ENCODE measurements at places on chromosomes 6 and 20.
A peak's percentile ranks its signal among the peaks of the same experiment; 100 is the strongest.

DNA sequence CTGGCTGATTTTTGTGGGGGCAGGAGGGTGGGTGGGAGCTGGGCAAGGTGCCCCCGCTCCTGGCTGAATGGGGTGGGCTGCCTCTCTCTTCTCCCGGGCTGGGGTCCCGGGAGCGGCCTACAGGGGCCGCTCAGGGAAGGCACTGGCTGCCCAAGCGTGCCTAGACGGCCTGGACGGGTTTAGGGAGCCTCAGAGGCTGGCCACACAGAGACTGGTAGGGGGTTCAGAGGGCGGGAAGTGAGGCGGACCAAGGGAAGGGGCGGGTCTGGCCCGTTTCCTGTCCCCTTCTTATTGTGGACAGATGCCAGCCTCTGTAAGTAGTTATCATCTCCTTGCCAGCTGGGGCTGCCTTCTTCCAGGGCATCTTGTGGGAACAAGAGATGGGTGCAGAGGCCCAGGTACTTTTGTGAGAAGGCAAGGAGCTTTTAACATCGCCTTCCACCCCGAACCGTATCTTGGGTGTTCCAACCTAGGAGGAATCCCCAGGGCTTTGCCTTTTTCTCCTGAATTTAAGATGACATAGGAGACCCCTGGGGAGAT is 437 bp downstream of the CD40 start:
- peaks cover 4% of the 10 kb centered on the region for H3K36me3 ChIP-seq
- H3K27ac ChIP-seq: peak overlapping the region; percentile 93
- peaks cover 9% of the 10 kb centered on the region for H3K4me1 ChIP-seq
- no peak for DNase-seq
- H3K4me3 ChIP-seq: peak overlapping the region; percentile 91

DNA sequence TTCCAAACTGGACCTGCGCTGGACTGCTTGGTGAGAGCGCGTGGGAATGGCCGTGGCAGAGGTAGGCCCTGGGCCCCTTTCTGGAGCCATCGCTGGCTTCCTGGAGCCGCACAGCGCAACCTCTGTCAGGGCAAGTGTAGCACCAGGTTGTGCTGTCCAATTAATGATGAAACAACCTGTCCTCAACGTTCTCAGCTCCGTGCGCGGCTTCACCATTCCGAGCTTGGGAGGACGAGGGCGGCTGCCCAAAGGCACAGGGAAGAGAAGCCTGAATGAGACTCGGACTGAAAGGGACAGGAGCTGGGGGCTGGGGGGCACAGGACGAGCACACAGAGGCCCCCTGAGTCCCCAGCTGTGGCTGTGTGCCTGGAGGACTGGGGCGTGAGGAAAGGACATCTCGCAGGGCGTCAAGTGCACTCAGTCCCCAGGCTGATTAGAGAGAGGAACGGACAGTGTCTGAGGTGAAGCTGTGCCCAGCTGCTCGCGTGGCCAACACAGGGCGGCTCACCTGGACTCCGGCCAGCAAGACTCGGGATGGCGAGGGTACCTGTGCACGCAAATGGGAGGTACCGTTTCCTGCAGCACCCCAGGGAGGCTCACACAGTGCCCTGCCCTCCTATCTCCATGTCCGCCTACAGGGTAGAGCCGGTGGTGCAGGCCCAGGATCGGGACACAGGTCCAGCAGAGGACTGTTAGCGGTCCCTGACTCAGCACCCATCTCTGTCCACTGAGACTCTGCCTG is 403.3 kb downstream of the TAF4 start:
- no peaks in the 10 kb centered on the region for H3K27me3 ChIP-seq
- no peak for DNase-seq
- H3K36me3 ChIP-seq: no peaks in the 10 kb centered on the region
- no peak overlapping the region for H3K27ac ChIP-seq

- H3K27ac ChIP-seq: no peak overlapping the region
- peaks cover 14% of the 10 kb centered on the region for H3K27me3 ChIP-seq
- no peak for DNase-seq
- H3K4me3 ChIP-seq: no peak overlapping the region
- H3K4me1 ChIP-seq: no peaks in the 10 kb centered on the region
- H3K36me3 ChIP-seq: peaks cover 2% of the 10 kb centered on the region
Measured at GRCh38 chr6:4714961-4715501, 61.2 kb upstream of the CDYL start.

DNA sequence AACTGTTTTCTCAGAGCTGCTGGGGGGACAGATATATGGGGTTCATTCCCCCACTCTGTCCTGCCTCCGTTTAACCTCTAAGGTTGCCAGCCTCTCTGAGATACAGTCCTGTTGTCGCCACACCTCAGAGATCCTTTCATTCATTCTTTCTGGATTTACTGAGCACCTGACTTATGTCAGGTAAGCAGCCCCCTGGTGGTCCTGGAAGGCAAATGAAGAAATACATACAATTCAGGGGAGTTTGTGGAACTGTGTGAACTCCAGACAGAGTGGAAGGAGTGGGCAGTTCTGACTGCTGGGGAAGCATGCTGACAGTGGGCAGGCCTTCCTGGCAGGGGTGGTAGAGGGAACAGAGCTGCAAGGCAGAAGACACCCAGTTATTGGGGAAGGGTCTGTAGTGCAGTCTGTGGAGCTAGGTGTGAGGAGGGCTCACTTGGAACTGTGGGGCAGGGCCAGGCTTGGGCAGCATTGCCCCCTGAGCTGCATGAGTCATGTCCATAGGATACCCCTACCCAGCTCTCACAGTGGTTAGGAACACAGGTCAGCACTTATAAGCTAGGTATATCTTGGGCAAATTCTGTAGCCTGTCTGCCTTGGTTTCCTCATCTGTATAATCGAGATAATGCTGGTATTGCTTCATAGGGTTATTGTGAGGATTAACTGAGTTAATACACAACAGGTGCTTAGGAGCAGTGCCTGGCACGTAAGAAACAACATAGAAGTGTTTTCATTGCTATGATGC is 12.8 kb upstream of the SGK2 start:
- peaks cover 3% of the 10 kb centered on the region for H3K36me3 ChIP-seq
- H3K27me3 ChIP-seq: no peaks in the 10 kb centered on the region
- DNase-seq: no peak
- no peak overlapping the region for H3K27ac ChIP-seq

DNA sequence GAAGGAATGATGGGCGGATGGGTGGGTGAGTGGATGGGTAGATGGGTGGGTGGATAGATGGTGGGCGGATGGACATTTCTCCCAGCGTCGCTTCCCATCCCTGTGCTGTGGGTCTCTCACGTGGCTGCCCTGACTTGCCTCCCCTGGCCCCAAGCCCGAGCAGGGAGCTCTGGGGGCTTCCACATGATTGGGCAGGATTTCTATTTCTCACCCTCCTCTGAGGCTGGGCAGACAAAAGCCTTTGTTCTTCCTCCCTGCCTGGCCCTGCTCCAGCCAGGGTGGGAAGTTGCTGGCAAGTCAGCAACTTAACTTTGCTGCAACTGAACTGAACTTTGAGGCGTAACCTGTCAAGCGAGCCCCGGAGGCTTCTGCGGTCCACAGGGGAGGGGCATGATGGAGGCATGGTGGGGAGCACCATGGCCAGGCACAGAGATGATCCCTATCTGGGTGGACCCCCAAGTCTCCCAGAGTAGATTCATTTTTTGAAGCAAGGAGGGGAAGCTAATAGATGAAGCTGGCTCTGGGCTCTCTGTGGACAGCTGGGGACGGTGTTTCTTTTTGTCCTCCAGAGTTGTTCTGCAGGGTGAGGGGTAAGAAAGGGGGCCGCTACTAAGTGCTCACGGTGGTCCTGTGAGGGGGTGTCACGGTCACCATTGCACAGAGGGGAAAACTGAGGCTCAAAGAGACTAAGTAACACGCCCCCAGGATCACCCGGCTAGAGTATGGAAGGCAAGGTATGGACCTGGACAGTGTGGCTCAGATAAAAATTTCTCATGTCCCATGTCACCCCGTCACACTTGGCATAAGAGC is 140.1 kb downstream of the CEBPB start:
- H3K4me3 ChIP-seq: no peak overlapping the region
- H3K36me3 ChIP-seq: no peaks in the 10 kb centered on the region
- peaks cover 9% of the 10 kb centered on the region for H3K27me3 ChIP-seq
- no peak overlapping the region for H3K27ac ChIP-seq

DNA sequence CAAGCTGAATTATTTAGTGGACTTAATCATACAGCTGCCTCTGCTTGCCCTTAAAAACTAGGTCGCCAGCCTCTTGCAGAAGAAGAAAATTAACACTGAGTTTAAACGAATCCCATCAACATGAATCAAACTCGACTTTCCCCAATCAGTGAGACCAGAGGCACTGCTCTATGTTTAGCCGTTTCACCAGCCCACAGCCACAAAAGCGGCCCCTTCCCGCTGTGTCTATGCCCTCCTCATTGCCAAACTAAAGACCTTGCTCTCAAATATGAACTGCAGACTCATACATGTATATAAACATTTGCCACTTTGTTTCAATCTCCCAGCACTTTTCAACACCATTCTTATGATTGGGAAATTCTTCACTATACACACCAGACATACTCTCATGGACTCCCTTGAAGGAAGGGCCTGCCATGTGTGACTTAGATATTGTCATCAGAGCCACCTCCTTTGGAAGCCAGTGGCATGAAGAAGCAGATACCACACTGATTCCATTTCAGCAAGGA is 105.8 kb upstream of the ADGRF1 start:
- no peaks in the 10 kb centered on the region for H3K36me3 ChIP-seq
- no peaks in the 10 kb centered on the region for H3K4me1 ChIP-seq
- no peak overlapping the region for H3K27ac ChIP-seq
- H3K4me3 ChIP-seq: no peak overlapping the region

- H3K36me3 ChIP-seq: peaks cover 55% of the 10 kb centered on the region
- no peak overlapping the region for H3K4me3 ChIP-seq
- H3K27ac ChIP-seq: peak overlapping the region; percentile 63
Measured at GRCh38 chr20:3923818-3924217, 34.6 kb downstream of the PANK2 start.

DNA sequence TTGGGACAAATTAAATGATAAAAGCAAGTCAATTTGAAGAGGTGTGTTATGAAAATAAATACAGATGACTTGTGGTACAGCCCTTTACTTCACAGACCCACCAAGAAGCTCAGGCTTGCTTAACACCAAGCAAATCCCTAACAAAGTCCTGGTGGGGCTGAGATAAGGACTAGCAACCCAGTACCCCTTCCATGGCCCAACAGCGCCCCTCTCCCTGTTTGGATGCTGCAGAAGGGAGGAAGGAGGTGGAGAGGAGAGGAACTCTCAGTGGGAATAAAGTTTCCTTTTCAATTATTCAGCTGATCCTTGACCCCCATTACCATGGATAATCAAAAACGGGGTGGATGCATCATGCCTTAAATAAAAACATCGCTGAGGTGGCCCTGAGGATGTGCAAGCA is 4.5 kb upstream of the ZNF831 start:
- DNase-seq: no peak
- H3K4me3 ChIP-seq: peak overlapping the region; percentile 99

DNA sequence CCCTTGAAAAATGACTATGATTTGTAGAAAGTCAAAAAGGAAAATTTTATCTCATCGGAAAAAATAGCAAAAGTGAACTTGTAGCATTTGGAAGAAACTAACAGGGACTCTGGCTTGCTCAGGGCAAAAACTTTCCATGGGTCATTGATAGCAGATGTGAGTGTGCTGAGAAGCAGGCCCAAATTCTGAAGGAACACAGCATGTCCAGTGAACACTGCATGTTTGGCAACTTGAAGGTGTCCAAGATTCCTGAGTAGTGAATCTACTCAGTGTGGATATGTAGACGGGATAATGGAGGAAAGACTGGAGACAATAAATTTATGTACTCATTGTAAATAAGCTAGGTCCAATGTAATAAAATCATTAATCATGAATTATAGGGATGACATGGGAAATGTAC is 8.2 kb downstream of the SLC17A2 start:
- peaks cover 10% of the 10 kb centered on the region for H3K27me3 ChIP-seq
- H3K36me3 ChIP-seq: no peaks in the 10 kb centered on the region
- H3K27ac ChIP-seq: no peak overlapping the region
- DNase-seq: no peak
- no peaks in the 10 kb centered on the region for H3K4me1 ChIP-seq
- H3K4me3 ChIP-seq: no peak overlapping the region

- no peak for DNase-seq
- peaks cover 5% of the 10 kb centered on the region for H3K36me3 ChIP-seq
- no peak overlapping the region for H3K4me3 ChIP-seq
- H3K4me1 ChIP-seq: peaks cover 5% of the 10 kb centered on the region
- no peak overlapping the region for H3K27ac ChIP-seq
- H3K27me3 ChIP-seq: no peaks in the 10 kb centered on the region
Measured at GRCh38 chr20:63542696-63543095, 4.9 kb downstream of the SRMS start.

- H3K27ac ChIP-seq: no peak overlapping the region
- peaks cover 57% of the 10 kb centered on the region for H3K27me3 ChIP-seq
- no peaks in the 10 kb centered on the region for H3K36me3 ChIP-seq
- H3K4me3 ChIP-seq: peak overlapping the region; percentile 43
Measured at GRCh38 chr20:63177134-63177784, 38.7 kb downstream of the YTHDF1 start.

DNA sequence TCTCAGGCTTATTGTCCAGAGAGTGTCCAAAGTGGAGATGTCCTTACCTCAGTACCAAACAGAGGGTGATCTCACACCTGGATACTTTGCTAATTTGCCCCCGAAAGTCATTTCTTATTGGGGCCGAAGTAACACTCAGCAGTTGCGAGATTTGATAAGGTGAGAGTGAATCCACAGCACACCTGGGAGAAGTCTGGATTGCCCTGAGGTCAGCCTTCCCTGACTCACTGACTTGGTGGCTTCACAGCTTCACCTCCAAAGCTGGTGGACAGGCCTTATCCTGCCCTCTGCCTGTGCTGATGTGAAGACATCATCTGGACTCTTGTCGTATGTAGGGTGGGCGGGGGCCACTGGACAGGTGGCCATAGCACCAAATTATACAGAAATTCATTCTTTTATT is 101.9 kb upstream of the ARMC2 start:
- no peaks in the 10 kb centered on the region for H3K36me3 ChIP-seq
- H3K27me3 ChIP-seq: peaks cover 45% of the 10 kb centered on the region
- no peak for DNase-seq
- H3K27ac ChIP-seq: no peak overlapping the region

- H3K27ac ChIP-seq: no peak overlapping the region
- no peaks in the 10 kb centered on the region for H3K36me3 ChIP-seq
- DNase-seq: no peak
- H3K27me3 ChIP-seq: peaks cover 34% of the 10 kb centered on the region
Measured at GRCh38 chr6:163298079-163298830, 116.3 kb upstream of the QKI start.

GRCh38 chr6:54195637-54196036 is 84.4 kb downstream of the MLIP start:
- DNase-seq: no peak
- no peaks in the 10 kb centered on the region for H3K4me1 ChIP-seq
- H3K36me3 ChIP-seq: no peaks in the 10 kb centered on the region
- no peak overlapping the region for H3K27ac ChIP-seq
- no peak overlapping the region for H3K4me3 ChIP-seq

- H3K4me3 ChIP-seq: no peak overlapping the region
- DNase-seq: no peak
- H3K27me3 ChIP-seq: no peaks in the 10 kb centered on the region
- H3K27ac ChIP-seq: no peak overlapping the region
Measured at GRCh38 chr6:146351018-146351417, 192.6 kb upstream of the RAB32 start.

Measured in central memory CD8-positive, alpha-beta T cell (primary cell).